HCEC 1CT (cell line): ENCODE measurements at places on chromosomes 4 and X.
A peak's percentile ranks its signal among the peaks of the same experiment; 100 is the strongest.

- no peak for DNase-seq
These were observed 49.4 kb downstream of the UBA6 start for GRCh38 chr4:67651536-67651935.

DNA sequence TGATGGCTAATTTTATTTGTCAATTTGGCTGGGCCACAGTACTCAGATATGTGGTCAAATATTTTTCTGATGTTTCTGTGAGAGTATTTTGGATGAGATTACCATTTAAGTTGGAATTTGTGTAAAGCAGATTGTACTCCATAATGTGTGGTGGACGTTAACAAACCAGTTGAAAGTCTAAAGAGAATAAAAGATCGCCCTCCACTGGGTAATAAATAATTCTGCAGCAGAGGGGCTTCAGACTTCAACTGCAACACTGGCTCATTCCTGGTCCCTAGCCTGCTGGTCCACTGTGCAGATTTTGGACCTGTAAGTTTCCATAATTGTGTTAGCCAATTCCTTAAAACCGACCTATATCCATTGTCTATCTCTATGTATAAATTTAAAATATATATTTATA, 540.3 kb downstream of the PCDH18 start:
- DNase-seq, result no peak

- no peak for DNase-seq
These were observed 89.4 kb upstream of the IL13RA1 start for GRCh38 chrX:118637997-118638396.

- no peak for DNase-seq
These were observed 19.9 kb downstream of the MAN2B2 start for GRCh38 chr4:6594826-6595355.

DNA sequence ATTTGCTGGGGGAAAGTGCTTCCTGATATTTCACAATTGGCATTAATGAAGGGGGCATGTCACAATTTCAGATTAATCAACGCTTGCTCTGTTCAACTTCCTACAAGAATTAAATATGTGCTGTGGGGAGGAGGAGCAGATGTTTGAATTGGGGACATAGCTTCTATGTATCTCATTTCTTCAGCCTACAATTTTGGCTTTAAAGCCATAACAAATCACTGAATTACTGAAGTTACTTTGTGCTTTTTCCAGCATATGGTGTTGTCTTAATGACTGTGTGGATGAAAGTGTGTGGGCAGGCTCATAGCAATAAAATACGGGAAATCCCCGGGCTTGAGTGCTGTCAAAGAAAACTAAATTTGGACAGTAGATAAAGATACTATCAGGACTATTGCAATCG, 813 bp downstream of the TLR7 start:
- DNase-seq, result no peak

DNA sequence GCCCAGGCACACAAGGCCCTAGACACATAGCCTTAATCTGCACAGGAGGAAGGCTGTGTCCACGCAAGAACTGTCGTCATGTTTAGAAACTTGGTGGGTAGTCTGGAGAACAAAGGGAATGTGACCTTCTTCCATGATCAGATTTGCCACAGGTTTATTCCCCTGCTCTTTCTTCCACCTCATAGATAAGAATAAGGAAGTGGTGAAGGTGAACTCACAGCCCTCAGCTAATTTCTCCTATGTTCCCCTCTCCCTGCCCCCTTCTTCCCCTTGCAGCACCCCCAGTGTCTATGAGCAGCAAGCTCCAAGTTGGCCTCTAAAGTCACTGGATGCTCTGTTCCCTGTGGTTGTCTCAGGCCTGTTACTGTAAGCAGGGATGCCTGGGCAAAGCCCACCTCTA, 39.8 kb upstream of the LAS1L start:
- no peak for DNase-seq

- DNase-seq, result peak; percentile 49
These were observed 61.8 kb downstream of the BRWD3 start for GRCh38 chrX:80747832-80748231.

DNA sequence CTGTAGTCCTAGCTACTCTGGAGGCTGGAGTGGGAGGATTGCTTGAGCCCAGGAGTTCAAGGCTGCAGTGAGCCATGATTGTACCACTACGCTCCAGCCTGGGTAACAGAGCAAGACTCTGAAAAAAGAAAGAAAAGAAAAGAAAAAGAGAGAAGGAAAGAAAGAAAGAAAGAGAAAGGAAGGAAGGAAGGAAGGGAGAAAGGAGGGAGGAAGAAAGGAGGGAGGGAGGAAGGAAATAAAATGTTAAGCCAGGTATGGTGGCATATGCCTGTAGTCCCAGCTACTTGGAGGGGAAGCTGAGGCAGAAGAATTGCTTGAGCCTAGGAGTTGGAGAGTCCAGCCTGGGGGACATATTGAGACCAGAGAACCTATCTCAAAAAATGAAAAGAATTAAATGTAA, 12.0 kb downstream of the STAP1 start:
- no peak for DNase-seq

DNA sequence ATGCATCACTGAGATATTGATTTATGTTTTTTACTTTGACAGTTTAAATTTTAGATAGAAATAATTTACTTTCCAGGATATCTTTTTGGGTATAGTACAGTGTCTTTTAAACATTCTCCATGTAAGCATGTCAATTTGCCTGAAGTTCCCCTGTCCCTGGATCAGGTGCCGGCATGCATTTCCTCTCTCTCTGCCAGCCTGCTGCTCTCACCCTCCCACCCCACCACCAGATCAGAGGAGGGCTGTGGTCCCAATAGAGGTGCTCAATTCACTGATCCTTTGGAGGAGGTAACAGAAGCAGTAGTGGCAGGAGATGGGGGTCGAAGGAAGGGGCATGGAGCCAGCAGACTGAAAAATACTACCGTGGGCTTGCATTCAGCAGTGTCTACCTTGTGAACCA, 28.3 kb upstream of the DSPP start:
- no peak for DNase-seq

DNA sequence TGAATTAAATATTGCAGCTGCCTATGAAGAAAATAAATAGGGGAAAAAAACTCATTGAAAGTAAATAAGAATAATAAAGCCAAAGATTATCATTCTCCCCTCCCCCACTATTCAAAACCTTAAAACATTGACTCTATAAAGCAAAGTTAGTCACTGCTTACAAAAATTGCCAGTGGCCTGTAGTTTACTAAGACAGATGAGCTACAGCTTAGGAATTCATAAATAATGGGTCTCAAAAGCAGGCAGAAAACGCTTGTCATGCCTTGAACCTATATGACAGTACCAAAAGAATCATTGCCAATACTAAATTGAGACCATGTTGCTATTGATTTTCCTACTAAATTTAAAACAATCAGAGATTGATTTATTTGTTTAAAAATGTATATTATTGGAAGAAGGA, 78.9 kb downstream of the SLC10A7 start:
- peak; percentile 76 for DNase-seq

DNA sequence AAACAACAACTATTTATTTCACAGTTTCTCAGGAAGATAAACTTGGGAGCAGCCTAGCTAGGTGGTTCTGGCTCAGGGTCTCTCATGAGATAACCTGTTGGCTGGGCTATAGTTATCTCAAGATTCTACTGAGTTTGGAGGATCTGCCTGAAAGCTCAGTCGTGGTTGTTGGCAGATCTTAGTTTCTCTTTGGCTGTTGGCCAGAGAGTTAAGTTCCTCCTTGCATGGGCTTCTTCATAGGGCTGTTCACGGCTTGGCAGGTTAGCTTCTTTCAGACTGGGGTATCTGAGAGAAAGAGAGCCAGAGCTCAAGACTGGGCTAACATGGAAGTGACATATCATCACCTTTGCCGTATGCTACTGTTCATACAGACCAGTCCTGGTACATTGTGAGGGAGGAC, 28.7 kb downstream of the SEC24B start:
- no peak for DNase-seq

GRCh38 chrX:1614927-1615326, at the start of gene ASMT:
ASMT (plus strand) TSS chrX:1615059; CDS start chrX:1615200, 141 bp downstream.
- DNase-seq, result no peak
